ENCODE measurements at places on chromosomes 1 and 21. TPM values are rescaled to one million over a fixed set of nuclear protein-coding genes. Genes with fewer than 3 reads are reported as not detected.

The CD247 gene
- 1.2 TPM for total RNA-seq

GRCh38 chr1:177065430-177065829, 99.1 kb downstream of the ASTN1 start:
- no peak for DNase-seq

GRCh38 chr1:25628741-25629421, 12.3 kb downstream of the MAN1C1 start:
- DNase-seq, result no peak

DNA sequence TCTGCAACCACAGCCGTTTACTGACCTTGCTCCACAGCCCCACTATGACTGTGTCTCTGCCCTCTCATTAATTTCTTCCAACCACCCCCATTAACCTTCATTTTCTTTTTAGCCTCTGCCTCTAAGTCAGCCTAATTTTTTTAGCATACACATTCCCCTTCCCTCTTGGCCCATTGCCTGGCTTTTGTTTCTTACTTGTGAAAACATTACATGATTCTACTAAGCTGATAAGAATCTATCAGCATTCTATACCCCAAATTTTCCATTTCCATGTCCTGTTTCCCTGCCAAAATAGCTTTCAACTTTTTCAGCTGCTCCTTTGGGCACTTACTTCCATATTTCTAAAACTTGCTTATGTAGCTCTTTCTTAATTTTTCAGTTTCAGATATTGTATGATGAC, 79.8 kb downstream of the PCP4 start:
- no peak for DNase-seq

The C1orf87 gene
- not detected for total RNA-seq

GRCh38 chr1:44808938-44809917, 905 bp downstream of the BTBD19 start:
- DNase-seq, result no peak

- no peak for DNase-seq
These were observed 16.3 kb downstream of the CAPZB start for GRCh38 chr1:19469004-19469403.

The FTCD gene
- total RNA-seq, result 0.41 TPM

DNA sequence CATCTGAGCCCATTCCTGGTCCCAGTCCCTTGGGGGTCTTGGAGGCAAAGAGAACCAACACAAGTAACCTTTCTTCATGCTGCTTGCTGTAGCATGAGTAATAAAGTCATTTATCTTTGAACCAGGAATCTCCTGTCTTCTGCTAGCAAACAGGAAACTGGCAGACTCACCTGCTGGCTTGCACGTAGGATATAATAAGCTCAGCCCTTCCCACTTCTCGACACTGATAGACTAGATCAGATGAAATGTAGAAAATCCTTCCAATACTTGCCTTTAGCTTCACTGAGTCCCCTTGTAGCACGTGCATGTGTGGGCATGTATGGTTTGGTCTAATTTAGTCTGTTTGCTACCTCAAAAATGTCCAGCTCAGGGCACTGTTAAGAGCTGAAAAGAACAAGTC, 6.5 kb upstream of the TFF2 start:
- no peak for DNase-seq

GRCh38 chr1:185539277-185539943, 194.8 kb upstream of the HMCN1 start:
- no peak for DNase-seq

GRCh38 chr1:155309423-155310021, 856 bp downstream of the FDPS start:
- DNase-seq, result no peak

- DNase-seq, result no peak
These were observed 8.8 kb downstream of the FAM151A start for GRCh38 chr1:54614563-54614962.

The LORICRIN gene
- not detected for total RNA-seq

DNA sequence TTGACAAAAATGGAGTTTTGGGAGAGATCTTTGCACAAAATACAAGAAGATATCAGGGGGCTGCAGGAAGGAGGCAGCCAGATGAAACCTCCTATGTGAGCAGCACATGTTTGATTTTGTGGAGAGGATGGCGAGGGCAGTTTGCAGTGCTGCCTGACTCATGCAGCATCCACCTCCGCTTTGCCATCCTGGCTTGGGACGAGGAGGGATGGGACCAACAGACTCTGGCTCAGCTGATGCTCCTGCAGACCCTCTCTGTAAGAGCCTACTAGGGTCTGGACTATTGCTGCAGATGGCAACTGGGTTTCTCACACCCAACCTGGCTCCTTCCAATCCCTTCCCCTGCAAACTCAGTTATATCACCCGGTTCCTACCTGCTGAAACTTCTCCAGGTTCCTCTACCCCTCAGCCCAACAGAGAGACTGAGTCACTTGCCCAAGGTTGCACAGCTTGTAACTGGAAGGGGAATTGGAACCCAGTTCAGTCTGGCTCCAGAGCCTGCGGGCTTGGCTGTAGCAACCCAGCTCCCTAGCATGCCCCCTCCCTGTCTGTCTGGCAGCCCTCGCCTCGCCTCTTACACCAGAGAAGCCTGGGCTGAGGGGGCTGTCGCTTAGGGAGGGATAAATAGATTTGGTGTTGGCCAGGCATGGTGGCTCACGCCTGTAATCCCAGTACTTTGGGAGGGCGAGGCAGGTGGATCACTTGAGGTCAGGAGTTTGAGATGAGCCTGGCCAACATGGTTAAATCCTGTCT, 205.8 kb downstream of the PTPRU start:
- DNase-seq, result no peak

DNA sequence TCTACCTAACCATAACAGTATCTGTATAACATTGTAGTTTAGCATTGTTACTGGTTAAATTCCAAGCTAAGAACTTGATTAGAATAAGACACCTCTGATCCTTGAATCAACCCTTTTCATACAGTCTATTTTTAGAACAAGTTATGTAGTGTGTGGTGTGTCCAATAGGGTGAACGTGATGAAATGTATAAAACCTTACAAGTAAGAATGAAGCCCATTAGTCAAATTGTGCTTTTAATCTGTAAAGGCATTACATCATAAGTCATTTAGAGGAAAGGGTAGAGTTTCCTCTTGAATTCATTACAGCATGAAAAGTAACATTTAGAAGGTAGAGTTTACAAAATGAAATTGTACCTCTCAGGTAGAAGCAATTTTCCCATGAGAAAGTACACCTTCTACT, 479.2 kb downstream of the LTN1 start:
- no peak for DNase-seq

GRCh38 chr21:44949779-44950198, 10.0 kb downstream of the SLX9 start:
- peak; percentile 80 for DNase-seq

- DNase-seq, result no peak
These were observed 23.4 kb upstream of the POU2F1 start for GRCh38 chr1:167197236-167197635.

DNA sequence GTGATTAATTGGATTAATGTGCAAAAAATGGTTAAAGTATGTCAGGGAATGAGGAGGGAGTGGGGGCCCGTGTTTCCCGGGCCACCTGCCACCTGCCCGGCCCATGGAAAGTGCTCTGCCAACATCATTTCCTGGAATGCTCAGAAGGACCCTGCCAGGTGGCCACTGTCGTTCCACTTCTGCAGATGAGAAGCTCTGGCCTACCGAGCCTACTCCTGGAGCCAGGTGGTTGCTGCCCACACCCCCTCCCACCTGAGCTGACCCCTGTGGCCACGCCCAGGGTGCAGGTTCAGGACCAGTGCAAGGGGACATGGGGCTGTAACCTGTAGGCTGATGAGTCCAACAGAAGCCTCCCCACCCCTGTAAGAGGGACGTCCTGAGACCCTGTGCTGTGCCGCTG, 99.7 kb downstream of the PRDM16 start:
- DNase-seq, result no peak

- no peak for DNase-seq
These were observed 142.7 kb downstream of the NPHP4 start for GRCh38 chr1:5849550-5849949.

The OR2G6 gene
- not detected for total RNA-seq

The CYP4X1 gene
- 18.3 TPM for total RNA-seq

- DNase-seq, result no peak
These were observed 347.6 kb downstream of the PTPRC start for GRCh38 chr1:198986442-198986841.

DNA sequence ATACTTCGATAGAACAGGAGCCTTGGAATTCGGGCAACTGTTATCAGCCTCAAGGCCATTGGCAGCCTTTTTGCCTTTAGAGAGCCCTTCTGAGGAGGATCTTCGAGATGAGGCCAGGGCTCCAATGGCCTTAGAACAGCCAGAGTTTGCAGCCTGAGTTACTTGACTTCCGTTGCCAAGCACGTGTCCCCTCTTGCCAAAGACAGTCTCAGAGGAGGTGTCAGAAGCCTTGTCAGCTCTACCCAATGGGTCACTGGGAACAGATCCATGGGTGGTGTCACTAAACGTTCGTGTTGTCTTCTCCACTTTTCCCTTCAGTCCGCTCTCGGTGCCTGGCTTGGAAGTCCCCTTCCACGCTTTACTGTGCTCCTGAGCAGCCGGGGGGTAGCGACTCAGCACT, 73.2 kb downstream of the KDM1A start:
- no peak for DNase-seq

GRCh38 chr1:1971017-1971416, 32.6 kb downstream of the CFAP74 start:
- no peak for DNase-seq

The CSMD2 gene
- total RNA-seq, result 23.6 TPM

GRCh38 chr21:36791180-36791579, 92.3 kb downstream of the SIM2 start:
- no peak for DNase-seq

- no peak for DNase-seq
These were observed 83.9 kb downstream of the FASLG start for GRCh38 chr1:172742599-172743500.

DNA sequence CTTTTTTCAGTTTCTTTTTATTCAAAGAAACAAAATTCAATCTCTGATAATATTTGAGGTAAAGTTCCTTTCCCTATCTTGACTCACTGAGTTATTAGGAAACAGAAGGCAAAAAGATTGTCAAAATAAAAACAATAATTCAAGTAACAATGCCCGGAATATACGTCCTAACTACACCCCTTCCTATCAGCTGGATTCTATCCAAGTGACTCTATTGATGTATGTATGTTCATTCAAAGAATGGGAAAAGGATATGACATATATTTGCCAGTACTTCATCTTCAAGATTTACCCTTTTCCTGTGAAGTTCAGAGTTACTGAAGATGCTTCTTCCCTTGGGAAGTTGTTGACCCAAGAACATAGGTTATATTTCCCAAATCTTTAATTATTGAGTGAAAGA, 13.7 kb downstream of the SPRTN start:
- DNase-seq, result no peak

DNA sequence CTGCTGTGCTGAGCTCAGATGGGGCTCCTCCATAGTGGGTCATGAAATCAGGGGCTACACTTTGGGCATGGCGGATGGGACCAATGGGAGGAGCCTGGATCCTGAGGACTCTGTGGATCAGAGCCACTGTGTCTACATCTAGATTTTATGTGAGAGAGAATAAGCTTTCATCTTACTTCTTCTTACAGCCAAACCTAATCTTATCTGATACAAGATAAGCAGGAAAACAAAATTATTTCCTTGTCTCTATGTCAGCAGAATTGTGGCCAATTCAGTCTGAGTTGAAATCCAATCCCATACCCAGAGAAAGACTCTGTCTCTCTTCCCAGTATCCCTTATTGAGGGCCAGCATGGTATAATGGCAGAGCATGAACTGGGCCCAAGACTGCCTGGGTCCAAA, 56.2 kb downstream of the KIF14 start:
- DNase-seq, result no peak

The CHIA gene
- total RNA-seq, result not detected

The SMCP gene
- not detected for total RNA-seq

- no peak for DNase-seq
These were observed 558 bp upstream of the KIF21B start for GRCh38 chr1:201023920-201024624.

- DNase-seq, result no peak
These were observed 273.8 kb downstream of the PTBP2 start for GRCh38 chr1:96995351-96995750.

DNA sequence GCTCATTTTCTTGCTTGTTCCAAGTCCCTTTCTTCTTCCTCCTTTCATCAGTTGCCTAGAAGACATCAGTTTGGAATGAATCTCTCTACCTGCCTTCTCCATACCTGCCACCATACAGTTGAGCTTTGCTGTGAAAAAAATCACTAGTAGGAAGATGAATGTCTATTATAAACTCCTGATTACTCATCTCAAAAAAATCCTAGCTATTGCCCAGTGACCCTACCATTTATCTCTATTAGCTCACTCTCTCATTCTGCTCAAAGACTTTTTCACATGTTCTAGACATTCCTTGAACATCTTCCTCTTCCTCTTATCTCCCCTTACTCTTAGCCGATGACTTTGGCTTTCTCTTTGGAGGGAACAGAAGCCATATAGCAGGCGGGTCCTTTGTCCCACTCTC, 49.7 kb upstream of the HMGB4 start:
- no peak for DNase-seq

GRCh38 chr1:10681296-10682107, 114.9 kb downstream of the CASZ1 start:
- no peak for DNase-seq

GRCh38 chr21:40615505-40616376, 231.2 kb downstream of the DSCAM start:
- DNase-seq, result no peak

DNA sequence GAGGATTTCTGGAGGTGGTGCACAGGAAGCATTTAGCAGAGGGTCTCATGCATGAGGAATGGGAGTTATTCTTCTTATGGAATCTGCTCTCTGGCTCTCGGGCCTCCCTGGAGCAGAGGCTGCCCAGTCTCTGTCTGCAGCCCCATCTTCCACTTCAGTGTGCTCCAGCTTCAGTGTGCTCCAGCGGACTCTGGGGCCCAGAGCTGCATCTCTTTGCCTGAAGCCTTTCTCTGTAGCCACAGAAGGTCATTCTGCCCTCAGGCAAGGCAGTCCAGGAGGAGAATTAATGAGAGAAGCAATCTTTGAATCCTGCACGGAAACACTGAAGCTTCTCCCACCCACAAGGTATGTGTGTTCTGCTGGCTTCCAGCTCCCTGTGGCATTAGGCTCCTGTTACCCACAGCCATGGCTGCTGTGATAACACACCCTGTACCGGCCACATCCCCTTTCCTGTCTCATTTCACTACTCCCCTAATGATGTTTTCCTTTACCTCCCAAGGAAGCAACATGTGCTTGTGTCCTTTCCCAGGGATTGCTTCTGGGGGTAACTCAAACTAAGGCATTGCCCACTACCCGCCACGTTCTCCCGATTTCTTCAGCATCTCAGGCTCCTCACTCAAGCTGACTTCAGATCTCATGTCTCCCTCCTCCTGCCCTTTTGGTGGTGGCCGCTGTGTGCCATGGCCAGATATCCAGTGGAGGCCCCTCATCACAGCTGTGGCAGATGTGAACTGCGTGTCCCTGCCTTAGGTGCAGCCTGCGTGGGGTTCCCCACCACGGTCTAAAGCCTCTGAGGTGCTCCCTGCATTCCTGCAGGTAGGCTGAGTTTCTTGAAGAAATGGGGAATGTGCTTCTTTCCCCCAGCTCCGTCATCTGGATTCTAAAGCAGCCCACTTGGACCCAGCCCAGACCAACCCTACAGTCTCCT, 181.2 kb upstream of the GALNT2 start:
- DNase-seq, result no peak
